SHP77 treated with DMSO at 0.1 percent for 48 hours (cell line): ENCODE measurements at places on chromosomes 4 and X.

DNA sequence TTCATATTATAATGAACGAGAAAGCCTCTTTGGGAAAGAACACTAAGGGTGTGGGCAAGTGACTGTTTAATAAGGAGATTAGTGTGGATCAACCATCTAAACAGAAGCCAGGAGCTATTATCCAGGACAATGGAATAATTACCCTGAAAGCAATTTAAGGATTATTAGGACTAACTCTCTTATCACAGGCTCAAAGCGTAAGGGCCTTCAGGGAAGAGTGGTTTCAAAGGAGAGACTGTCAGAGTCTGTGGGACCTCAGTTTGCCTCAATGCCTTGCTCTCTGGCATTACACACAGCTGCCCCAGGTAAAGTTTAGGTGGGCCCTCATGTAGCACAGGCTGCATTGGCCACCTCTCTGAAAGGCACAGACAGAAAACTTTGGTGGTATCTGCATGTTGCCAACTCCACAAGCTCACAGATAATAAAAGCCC, 717.2 kb upstream of the ADGRL3 start:
- DNase-seq, result no peak

- DNase-seq, result no peak
These were observed 4.4 kb upstream of the VAMP7 start for GRCh38 chrX:155876704-155877103.

DNA sequence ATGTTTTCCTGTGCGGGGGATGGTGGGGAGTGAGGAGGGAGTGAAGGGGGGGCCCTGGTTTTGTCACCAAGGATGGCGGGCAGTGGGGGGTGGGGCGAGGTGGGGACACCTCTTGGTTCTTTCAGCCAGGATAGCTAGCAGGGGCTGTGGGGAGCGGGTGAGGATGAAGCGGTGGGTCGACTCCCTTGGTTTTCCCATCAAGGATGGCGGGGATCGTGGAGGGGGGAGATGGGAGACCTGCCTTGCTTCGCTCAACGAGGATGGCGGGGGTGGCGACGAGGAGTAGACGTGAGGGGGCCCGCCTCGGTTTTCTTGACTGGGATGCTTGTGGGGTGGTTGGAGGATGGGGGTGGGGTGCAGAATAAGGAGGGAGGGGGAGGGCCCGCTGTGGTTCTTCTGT, 643 bp downstream of the FHL1 start:
- DNase-seq, result no peak

DNA sequence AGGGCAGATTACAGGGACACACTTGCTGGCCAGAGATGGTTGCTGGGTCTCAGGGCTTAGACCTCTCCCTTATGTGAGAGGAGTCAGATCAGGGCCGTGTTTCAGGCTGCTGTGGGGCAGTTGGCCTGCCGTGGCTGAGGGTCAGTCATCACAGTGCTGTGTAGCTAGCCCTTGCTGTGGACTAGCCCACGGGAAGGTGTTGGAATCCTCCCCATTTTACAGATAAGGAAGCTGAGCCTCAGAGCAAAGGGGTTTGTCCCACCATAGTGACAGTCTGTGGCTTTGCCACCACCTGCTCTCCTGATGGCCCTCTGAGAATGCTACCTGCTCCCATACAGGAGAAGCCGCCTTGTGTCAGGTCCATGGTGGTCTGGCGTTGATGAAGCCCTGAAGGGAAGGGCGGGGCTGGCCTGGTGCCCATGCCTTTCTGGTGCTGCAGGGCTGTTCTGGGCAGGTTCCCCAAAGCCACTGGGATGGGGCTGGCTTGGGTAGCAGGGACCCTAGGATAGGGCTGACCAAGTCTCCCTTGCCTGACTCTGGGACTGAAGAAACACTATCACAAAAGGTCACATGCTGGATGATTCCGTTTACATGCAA, 2.4 kb upstream of the FAM53A start:
- DNase-seq, result no peak

DNA sequence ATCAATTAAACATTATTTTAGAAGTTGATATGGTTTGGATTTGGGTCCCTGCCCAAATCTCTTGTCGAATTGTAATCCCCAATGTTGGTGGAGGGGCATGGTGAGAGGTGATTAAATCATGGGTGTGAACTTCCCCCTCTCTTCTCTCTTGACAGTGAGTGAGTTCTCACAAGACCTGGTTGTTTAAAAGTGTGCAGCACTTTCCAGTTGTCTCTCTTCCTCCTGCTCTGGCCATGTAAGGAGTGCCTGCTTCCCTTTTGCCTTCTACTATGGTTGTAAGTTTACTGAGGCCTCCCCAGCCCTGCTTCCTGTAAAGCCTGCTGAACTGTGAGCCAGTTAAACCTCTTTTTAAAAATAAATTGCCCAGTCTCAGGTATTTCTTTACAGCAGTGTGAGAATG, 141.4 kb downstream of the GALNTL6 start:
- DNase-seq, result no peak

DNA sequence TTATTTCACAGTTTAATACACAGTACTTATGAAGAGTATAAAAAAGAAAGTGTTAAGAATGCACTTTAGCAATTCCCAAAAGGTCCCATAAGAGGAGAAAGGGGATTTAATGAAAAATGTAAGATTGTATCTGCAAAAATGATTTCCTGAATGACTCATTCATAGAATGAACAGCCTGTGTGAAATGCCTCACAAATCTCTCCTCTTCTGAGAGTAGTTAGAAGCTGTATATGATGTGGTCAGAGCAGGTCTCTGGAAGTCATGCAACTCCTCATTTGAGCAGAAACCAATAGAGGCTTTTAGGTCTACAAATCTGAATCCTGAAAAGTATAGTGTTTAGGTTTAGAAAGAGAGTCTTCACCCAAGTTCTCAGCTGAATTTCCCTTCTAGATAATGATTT, 381.3 kb upstream of the INTU start:
- DNase-seq, result no peak

GRCh38 chr4:114036426-114036825, 57.0 kb upstream of the ARSJ start:
- no peak for DNase-seq

DNA sequence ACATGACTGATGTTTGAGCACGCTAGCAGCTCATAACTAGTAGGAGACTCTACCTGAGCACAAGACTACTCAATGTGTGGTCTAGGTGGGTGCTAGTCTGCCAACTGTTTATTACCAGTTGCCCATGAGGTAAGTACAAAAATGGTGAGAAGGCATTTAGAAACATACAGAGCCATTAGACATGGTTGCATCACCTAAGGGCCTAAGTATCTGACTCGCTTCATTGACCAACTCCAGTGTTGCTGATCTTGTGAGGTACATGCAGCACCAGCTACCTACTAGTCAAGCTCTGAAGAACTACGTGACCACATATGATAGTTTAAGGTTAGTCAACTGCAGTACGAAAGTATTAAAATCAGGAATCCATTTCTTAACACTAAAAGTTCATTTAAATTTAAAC, 39.9 kb downstream of the APBB2 start:
- DNase-seq, result no peak
